ENCODE measurements at places on chromosomes 16 and 17.

- DNase-seq, result no peak
Measured at GRCh38 chr17:68204736-68205135, 43.1 kb upstream of the AMZ2 start.

DNA sequence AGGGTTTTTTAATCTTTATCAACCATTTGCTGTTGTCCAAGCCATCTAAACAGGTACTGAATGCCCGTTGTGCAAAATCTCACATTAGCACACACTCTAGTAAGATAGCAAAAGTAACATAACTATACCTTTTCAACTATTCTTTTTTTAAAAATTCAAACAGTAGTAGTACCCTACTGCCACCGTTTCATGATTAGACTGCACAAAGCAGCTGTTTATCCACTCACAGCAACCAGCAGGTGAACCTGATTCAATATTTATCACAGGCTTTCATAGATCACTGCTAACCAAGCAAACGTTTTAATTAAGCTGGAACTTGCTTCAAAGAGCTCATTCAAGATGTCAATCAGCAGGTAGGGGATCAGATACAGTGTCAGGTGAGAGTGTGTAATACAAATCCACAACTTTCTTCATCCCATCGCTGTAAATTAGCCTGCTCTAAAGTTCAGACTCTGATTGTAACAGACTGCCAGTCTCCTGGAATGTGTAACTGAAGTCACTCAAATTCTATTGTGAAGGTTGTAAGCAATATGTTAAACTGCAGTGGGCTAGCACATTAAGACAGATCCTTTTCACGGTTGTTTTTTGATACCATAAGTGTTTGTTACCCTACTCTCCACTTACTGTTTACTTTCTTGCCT, 47.3 kb downstream of the BRIP1 start:
- no peak for DNase-seq

DNA sequence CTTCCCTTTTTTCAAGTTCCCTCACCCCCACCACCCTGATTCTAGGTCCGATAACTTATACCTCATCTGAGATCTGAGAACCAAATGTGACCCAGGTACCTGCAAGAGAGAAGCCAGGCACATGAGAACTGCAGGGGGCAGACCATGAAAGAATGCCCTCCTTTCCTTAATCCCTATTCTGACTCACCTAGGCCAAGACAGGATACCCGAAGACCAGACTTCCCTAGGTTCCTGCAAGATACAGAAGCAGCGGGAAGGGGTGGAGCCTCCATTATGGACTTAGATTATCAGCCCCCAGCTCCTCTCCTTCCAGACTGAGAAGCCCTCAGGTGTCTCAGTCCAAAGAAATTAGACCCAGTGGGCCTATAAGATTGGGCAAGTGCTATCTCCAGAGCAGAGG, 2.1 kb downstream of the KCNAB3 start:
- DNase-seq, result no peak

GRCh38 chr17:61097781-61098180, 301.9 kb upstream of the TBX2 start:
- DNase-seq, result no peak

GRCh38 chr16:78437352-78437968, 338.0 kb downstream of the WWOX start:
- peak; percentile 1 for DNase-seq

DNA sequence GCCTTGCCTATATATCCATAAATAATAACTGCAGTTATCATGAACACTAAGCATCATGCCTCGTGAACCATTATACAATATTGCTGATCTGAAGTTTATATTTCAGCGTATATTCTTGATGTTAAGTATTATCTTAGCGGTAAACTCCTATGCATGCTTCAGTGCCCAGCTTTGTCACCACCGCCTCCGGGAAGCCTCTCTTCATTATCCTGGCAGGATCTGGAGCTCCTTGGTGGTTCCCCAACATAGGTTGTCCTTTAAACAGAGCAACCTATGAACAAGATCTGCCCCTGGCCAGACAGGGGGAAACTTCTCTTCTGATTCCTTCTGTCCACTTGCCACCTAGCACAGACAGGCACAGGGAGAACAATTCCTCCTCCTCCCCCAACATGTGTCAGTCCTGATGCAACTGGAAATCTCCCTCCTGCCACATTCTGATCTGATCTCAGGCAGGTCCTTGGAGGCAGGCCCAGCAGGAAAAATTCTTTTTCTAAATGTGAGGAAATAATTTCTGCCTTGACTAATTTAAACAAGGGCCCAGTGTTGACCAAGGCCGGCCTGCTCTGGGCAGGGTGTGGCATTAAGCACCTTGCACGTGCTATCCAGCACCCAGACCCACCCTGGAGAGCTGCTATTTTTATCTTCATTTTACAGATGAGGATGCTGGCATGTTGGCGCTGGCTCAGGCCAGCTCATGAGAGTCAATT, 22.4 kb downstream of the SPNS2 start:
- no peak for DNase-seq

DNA sequence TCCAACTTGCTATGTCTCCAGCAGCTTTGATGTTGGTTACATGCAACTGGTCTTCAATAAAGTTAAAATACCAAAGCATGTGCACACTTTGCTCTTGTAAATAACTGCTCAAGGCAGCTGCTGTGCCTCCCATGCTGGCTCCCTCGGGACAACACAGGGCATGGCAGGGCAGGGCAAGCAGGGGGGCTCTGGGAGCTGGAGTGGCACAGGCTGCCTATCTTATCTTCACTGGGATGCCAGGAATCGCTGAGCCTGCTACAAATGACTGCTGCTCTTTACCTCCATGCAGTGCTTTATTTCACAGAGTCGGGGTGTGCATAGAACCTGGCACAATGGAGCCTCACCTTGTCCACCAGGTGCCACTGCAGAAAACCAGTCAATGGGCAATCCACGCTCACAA, 21.8 kb downstream of the PEMT start:
- DNase-seq, result no peak

DNA sequence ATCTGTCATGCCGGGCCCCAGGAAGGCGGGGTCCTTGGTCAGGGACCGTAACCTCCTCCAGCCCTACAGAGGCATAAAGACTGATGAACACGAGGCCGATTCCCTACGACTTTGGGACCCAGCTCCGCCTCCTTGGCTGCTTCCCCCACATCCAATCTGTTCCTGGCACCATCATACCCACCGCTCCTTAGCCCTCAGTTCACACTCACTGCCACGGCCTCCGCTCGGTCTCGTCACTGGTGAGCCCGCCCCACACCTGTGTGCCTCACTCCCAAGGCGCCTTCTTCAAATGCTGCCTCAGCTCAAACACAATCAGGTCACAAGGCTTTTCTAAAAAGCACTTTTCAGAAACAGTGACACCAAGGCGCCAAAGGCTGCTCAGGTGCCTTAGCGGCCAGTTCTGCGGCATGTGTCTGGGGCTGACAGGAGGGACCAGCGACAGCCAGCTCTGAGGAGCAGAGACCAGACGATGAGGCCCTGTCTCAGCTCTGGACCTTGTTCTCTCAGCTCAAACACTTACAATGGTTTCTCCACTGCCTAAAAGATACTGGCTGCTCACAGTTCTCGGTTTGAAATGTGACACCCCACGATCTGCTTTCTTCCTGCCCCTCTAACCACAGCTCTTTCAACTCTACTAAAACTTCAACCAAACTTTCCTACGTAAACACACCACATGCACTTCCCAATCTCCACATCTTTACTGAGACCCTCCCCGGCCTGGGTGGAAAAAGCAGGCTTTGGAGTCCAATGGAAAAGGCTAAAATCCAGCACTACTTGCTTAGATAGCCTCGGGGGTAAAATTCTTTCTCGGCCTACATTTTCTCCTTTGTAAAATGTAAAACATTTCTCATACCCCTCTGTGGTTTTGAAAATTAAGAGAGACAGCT, 33.2 kb downstream of the CYB5D2 start:
- DNase-seq, result peak; percentile 16

GRCh38 chr16:87420026-87421002, 28.2 kb downstream of the MAP1LC3B start:
- DNase-seq, result no peak

GRCh38 chr17:41762841-41763240, 23.7 kb downstream of the JUP start:
- no peak for DNase-seq

DNA sequence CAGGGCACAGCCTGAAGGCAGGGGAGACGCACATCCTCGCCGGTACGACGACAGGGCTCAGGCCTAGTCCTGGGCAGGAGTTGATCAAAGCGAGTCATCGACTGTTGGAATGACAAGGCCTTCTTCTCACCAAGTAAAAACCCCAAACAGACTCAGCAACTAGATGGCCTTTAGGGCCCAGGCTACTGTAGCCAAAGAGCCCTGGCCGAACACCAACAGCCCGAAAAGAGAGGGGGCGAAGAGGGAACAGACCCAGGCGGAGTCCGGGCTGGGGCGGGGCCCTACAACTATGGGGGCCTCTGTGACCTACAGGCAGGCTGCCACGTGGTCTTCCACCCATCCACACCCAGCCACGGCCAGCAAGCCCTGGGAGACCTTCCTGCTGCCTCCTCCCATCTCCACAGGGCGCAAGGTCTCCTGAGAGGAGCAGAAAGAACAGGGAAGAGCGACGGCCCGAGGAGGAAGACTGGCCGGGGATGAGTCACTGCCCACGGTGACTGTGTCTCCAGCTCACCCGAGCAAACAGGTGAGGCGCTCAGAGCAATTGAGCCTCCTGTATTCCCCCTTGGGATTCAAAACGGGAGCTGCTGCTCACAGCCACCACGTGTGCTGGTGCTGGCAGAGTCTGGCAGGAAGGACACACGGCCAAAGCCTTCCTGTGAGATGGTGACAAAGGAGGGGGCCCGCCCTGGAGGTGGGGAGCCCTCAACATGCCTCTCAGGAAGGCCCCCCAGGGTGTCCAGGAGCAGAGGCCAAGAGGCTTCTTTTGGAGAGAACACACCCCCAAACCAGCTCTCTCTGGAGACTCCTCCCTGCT, 17.7 kb downstream of the SLC16A3 start:
- no peak for DNase-seq

- no peak for DNase-seq
Measured at GRCh38 chr17:68169840-68170239, 78.0 kb upstream of the AMZ2 start.

GRCh38 chr17:65066901-65067300, 10.4 kb upstream of the GNA13 start:
- no peak for DNase-seq

- no peak for DNase-seq
Measured at GRCh38 chr16:58518083-58518979, 3.0 kb downstream of the SETD6 start.

DNA sequence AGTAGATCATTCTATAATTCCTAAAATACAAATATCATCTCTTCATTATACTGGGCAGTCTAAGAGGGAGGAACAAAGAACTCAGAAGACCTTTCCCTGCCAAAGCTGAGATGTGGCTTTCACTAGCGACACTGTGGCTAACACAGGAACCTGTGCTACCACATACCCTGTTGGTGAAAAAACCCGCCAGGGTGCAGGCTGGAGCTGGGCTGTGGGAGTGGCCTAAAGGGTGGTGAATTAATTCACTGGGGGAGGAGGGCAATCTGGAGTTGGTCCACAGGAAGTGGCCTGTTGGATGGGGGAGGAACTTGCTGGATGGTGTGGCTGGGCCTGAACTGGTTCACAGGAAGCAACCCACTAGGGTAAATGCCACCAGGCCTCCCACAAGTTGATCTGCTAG, 7.4 kb downstream of the ZNF594 start:
- no peak for DNase-seq

GRCh38 chr17:44417553-44417952, 28.1 kb upstream of the ITGA2B start:
- no peak for DNase-seq

DNA sequence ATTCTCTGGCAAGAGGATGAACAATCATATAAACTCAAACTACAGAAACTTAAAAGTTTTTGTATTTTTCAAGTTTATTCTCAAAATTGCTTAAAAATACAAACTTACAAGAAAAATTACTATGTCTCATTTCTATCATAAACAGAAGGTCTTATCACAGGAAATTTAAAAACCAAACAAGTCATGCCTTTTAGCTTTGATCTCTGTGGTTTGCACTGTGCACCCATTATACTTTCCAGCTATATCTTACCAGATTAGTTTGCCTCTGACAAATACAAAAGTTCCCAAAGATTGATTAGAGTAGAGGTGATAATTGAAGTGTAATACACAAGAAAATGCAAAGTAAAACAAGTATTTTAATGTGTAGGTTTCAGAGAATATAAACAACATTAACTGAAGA, 117.4 kb downstream of the MYO1D start:
- no peak for DNase-seq

- peak; percentile 73 for DNase-seq
Measured at GRCh38 chr16:81632392-81633146, 146.5 kb upstream of the PLCG2 start.

GRCh38 chr17:50956750-50957523, 90.8 kb upstream of the TOB1 start:
- peak; percentile 54 for DNase-seq

DNA sequence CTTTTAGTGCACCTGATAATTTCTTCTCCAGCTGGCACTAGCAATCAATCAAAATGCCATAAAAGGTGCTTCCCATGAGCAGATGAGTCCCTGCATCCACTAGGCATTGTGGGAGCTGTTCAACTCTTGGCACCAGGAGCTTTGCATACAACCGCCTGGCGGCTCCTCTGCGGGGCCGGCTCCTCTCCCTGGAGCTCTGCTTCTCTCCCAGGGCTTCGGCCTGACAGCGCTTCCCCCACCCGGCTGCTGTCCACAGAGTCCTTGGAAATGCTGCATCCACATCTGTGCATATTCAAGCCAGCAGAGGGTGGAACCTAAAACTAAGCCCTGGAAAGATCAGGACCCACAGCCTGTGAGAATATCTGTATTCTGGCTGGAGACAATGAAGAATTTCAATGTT, 62.9 kb downstream of the LMF1 start:
- DNase-seq, result no peak

DNA sequence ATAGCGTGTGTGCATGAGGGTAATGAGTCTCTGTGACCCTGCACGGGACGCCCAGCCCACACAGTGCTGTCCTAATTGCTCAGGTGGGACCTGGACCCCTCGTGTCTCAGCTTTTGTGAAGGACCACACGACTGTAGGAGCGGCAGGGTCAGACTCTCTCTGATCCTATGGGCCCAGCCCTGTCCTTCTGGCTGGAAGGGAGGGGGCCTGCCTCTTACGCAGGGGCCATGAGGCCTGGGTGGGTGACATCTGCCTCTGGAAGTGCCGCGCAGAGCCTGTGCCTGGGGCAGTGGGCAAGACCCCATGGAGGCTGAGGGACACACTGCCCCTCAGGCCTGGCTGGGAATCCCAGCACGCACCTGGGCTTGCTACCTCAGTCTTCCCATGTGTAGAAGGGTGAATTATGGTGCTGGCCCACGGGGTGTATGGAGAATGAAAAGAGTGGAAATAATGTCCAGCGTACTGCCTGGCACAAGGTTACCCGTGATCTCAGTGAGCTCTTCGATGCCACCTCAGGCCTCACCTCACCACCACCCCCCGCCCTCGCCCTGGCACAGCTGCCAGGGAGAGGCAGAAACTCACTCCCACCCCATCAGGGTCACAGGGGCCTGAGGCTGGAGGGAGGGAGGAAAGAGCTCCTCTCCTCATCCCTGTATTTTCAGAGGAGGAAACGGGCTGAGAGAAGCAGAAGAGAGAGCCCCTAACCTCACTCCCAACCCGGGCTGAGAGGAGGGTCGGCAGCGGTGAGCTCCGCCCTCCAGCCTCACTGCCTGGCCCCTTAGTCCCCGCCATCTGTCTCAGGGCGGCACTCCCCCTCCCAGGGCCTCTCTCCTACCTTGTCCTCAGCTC, 27.1 kb upstream of the DBNDD1 start:
- DNase-seq, result no peak

- no peak for DNase-seq
Measured at GRCh38 chr16:73274140-73274539, 226.2 kb upstream of the ZFHX3 start.

GRCh38 chr16:70428178-70428998, 10.5 kb downstream of the ST3GAL2 start:
- no peak for DNase-seq

GRCh38 chr17:80703142-80703478, 158.5 kb downstream of the RPTOR start:
- DNase-seq, result no peak
